Astrocyte (in vitro differentiated cells and primary cell): ENCODE measurements at places on chromosomes 4 and X.
A peak's percentile ranks its signal among the peaks of the same experiment; 100 is the strongest.

- DNase-seq: peak; percentile 40
Observed at GRCh38 chrX:13194291-13195103, 125.4 kb downstream of the ATXN3L start.

DNA sequence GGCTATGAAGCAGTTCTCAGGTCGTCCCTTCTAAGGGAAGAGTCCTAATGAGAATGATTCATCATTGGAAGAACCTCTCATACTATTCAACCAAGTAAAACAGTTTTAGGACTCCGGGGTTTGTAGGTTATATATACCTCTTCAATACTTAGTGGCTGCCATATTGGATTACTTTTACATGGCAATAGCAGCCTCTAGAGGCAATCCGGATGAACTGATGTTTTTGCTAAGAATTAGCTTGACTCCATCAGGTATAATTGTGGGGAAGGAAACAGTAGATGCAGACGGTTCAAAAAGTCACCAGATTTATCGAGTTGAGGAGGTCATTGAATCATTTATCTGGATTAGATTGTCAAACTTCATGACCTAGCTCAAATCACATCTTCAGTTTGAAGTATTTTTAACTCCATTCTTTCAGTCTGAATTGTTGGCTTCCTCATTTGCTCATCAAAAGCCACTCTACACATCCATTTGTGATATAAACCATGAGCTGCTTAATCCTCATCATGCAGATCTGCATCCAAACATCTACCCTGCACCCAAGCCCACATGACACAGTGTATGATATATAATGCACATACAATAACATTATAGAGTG is 28.4 kb downstream of the GUCY1B1 start:
- DNase-seq: no peak

DNA sequence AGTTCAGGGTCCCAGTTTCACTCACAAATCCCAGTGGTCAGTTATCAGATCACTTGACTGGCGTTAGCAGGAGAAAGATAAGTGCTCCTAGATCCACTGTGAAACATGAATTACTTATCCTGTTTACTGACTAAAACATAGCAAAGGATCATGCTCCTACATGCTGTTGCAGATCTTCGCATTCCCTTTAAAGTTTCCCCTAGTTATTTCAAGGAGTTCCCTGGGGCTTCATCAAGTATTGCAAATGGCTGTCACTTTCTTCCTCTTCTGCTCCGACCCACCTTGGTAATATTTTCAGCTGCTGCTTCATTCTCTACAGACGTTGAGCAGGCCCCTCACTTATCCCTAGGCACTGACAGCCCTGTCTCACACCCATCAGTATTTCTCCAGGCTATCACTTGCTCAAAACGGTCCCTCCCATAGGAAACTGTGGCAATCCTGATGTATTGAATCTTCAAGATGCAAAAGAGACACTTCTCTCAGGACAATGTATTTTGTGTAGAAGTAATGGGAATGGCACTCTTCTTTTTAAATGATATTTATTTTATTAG is 466.0 kb downstream of the INPP4B start:
- no peak for DNase-seq

DNA sequence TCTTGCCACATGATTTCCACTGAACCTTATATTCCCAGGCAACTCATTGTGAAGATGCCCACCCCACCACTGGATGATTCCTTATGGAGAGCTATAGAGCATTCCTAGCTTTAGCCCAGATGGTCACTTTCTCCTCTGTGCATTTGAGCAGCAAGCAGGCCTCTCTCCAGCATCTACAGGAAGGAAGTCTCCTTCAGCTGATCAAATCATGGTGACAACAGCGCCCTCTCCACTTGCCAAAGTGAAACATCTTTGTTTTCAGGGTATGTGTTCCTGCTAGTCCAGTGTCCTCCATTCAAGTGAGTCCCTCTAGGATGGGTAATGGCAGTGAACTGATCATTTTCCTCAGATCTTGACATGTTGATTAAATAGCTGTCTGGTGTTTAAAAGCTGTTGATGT is 10.9 kb upstream of the SYTL5 start:
- DNase-seq: no peak

GRCh38 chr4:7781366-7781765 is 158.3 kb downstream of the AFAP1 start:
- peak; percentile 78 for DNase-seq

DNA sequence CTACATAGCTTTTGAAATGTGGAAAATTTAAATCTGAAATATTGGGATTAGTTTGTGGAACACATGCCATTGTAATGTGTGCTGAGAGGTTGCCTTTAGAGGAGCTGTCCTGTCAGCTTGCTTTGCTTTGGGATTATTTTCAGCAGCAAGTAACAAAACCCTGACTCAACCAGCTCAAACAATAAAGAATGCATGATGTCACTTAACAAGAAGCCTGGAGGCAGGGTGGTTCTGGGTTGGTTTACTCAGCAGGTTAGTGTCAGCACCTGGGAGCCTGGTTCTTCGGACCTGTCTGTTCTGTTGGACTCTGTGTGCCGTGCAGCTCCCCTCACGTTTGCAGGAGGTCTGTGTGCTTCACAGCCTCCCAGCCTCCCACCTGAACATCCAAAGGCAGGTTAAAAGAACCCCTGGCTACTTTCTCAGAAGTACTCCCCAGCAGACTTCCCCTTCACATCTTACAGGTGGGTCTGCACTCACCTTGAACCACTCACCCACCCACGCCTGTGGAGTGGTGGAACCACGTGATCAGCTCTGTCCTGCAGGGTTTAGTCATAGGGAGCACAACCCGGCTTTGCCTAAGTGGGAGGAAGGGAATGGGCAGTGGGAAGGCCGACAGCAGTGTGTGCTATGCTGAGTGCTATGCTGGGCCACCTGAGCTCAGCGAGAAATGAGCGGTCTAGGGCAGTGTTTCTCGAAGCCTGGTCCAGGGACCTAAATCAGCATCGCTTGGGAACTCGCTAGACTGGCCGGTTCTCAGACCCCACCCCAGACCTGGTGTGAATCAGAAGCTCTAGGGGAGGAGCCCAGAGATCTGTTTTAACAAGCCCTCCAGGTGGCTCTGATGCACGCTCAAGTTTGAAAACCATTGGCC is 20.4 kb downstream of the TMEM131L start:
- peak; percentile 91 for DNase-seq

GRCh38 chr4:134260126-134260525 is 58.5 kb upstream of the PABPC4L start:
- no peak for DNase-seq

DNA sequence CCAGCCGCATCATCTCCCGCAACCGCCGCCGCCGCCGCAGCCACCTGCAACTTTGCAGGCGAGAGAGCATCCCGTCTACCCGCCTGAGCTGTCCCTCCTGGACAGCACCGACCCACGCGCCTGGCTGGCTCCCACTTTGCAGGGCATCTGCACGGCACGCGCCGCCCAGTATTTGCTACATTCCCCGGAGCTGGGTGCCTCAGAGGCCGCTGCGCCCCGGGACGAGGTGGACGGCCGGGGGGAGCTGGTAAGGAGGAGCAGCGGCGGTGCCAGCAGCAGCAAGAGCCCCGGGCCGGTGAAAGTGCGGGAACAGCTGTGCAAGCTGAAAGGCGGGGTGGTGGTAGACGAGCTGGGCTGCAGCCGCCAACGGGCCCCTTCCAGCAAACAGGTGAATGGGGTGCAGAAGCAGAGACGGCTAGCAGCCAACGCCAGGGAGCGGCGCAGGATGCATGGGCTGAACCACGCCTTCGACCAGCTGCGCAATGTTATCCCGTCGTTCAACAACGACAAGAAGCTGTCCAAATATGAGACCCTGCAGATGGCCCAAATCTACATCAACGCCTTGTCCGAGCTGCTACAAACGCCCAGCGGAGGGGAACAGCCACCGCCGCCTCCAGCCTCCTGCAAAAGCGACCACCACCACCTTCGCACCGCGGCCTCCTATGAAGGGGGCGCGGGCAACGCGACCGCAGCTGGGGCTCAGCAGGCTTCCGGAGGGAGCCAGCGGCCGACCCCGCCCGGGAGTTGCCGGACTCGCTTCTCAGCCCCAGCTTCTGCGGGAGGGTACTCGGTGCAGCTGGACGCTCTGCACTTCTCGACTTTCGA is 654 bp downstream of the ATOH1 start:
- DNase-seq: no peak

DNA sequence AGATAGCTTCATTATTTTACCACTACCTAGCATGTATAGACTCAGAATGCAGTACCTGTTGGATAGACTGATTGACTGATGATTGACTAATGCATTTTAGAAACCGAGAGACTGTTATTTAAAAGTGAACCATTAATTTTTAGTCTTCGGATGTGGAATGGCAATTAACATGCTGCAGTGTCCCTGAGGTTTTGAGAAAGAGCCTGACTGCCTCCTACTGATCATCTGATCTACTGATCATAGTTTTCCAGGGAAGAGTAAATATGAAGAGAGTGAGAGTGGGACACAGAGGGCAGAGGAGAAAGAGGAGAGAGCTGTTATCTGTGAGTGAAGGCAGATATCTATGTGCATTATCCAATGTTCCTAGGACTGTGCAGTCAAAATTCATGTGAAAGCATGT is 764.7 kb downstream of the TRIML1 start:
- no peak for DNase-seq

DNA sequence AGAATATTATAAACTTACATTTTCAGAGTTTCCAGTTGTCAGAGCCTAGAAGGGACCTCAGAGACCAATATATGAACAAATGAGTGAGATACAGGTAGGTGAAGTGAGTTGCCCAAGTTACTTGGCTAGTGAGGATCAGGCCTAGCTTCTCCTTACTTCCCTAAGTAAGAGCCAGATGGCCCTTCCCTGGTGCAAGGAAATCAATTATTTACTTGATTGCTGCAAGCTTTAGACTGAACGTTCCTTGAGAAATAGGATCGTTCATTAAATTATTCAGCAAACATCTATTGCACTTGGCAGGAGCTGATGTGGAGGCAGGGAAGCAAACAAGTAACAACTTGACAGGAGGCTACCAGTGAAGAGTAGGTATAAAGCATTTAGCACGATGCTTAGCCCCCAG is 117.8 kb downstream of the EFHC2 start:
- DNase-seq: no peak

GRCh38 chr4:88187766-88188165 is 29.3 kb upstream of the ABCG2 start:
- DNase-seq: no peak
